ENCODE measurements at places on chromosomes 3 and 15.

GRCh38 chr3:141235661-141236171 is 4.1 kb downstream of the PXYLP1 start:
- H3K4me1 ChIP-seq, result peaks cover 73% of the 10 kb centered on the region
- no peak overlapping the region for H3K4me3 ChIP-seq
- H3K27me3 ChIP-seq, result peaks cover 2% of the 10 kb centered on the region
- DNase-seq, result peak; percentile 57
- H3K27ac ChIP-seq, result no peak overlapping the region

DNA sequence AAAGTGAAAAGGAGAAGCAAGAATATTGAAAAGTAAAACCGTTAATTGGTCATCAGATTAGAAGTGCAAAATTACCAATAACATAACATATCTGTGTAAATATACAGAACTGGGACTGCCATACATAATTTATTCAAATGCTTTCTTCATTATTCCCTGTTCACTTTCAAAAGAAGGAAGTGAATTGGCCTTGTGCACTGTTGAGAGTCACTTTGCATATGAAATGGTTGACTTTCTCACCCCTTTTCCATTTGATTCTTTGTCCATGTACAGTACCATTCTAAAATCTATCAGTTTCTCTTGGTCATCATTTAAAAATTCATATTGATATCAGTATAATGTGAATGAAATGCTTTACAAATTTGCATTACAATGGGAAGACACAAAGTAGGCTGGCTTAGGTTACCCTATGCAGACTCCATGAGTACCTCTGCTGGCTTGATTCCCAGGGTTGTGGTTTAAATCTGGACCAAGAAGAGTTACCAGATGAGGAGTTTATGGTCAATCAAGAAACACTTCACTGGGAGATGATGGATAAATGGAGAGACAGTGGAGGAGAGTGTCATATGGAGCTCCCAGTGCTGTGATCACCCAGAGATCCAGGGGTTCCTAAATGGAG is 210.9 kb upstream of the TOPAZ1 start:
- no peaks in the 10 kb centered on the region for H3K4me1 ChIP-seq
- H3K27ac ChIP-seq, result no peak overlapping the region
- peaks cover 21% of the 10 kb centered on the region for H3K27me3 ChIP-seq

DNA sequence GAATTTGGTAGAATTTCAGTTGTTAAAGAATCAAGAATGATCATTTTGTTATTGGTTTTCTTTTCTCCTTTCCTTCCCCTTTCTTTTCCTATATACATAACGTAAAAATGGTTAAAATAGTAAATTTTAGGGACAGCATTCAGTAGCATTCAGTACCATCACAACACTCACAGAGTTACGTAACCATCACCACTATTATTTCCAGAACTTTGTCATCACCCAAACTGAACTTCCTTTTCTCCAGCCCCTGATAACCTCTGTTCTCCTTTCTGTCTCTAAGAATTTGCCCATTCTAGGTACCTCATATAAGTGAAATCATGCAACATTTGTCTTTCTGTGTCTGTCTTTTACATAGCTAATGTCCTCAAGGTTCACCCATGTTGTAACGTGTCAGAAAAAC is 165.3 kb downstream of the AKAP13 start:
- no peak for DNase-seq
- H3K36me3 ChIP-seq, result peaks cover 29% of the 10 kb centered on the region
- no peak overlapping the region for H3K4me3 ChIP-seq
- H3K27me3 ChIP-seq, result no peaks in the 10 kb centered on the region
- H3K27ac ChIP-seq, result no peak overlapping the region

GRCh38 chr3:85068911-85069310 is 110.1 kb downstream of the CADM2 start:
- H3K36me3 ChIP-seq, result no peaks in the 10 kb centered on the region
- H3K27ac ChIP-seq, result no peak overlapping the region
- no peak overlapping the region for H3K4me3 ChIP-seq

DNA sequence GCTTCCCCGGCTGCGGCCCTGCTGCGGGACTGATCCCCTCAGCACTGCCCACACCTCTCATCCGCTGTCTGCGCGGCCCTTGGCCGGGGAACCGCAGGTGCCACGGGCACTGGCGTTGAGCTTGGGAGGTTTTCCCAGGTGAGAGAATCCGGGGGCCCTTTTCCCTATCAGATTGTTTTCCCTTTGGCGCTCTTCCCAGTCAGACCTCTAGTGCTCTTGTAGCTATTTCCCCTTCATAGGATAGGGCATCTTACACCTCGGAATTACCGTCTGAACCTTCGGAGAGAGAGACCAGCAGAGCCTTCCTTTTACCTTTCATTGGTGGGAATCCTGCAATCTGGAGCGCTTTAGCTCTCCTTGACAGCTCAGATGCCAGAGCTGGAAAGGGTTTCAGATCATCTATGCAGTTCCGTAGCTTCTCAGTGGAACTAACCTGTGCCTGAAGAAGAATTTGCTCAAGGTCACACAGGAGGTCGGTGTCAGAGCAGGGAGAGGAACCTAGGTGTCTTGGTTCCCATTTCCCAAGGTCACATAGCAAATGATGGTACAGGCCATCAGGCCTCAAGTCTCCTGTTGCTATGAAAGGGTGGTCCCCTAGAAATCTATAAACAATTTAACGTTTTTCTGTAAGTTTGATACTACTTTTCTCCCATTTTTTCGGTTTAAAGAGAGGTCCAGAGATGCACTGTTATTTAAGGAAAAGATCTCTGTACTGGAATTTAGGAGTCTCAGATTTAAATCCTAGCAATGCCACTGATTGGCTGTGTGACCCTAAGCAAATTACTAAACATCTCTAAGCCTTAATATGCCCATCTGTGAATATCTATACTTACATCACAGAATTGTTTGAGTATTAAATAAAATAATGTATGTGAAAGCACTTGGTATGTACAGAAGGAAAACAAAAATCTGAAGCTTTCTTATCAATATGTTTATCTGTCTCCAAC is 916 bp downstream of the IDH3A start:
- H3K27me3 ChIP-seq, result no peaks in the 10 kb centered on the region
- peak overlapping the region; percentile 98 for H3K4me3 ChIP-seq
- peaks cover 40% of the 10 kb centered on the region for H3K4me1 ChIP-seq
- H3K27ac ChIP-seq, result peak overlapping the region; percentile 93

DNA sequence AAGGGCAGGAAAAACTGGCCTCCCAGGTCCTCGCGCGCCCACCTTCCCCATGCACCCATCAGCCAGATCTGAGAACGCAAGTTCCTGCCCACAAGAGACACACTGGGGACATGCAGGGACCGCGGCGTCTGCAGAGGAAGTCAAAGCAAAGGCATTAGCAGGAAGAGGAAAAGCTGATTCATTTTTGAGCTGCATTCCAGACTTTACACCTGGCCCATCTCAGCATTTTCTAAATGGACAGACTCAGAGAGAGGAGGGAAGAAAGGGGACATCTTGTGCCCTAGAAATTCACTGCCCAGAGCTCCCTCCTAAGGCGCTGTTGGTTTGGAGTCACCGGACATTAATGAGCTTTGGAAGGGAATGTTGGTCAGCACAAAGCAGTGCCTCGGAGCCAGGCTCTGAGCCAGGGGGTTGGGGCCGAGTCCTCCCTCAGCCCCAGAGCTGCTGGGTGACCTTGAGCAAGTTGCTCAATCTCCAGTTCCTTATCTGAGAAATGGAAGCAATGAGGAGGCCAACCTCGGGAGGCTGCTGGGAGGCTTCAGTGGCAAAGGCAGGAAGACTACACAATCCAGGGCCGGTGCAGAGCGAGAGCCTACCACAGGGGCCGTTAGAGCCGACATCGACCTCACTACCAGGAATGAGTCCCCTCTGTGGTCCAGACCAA is 150.5 kb upstream of the IQSEC1 start:
- no peaks in the 10 kb centered on the region for H3K27me3 ChIP-seq
- peaks cover 3% of the 10 kb centered on the region for H3K4me1 ChIP-seq
- H3K36me3 ChIP-seq, result no peaks in the 10 kb centered on the region

DNA sequence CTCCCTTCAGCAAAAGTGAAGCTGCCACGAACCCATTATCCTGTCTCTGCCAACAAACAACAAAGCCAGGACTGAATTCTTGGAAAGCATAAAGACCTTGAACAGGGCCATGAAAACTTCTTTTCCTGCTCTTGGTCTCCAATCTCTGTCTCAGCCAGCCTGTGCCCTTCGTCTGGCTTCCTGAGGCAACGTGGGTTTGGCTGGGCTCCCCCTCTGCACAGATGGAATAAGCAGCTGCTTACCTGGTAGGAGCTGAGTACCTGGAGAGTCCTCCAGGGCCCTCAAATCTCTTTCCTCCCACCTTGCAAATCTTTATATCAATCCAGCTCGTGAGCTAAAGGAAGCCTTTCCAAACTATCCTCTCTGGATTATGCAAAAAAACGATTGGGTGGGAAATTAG is 97.6 kb upstream of the PSMD6 start:
- H3K27ac ChIP-seq, result no peak overlapping the region
- H3K4me3 ChIP-seq, result no peak overlapping the region
- H3K36me3 ChIP-seq, result no peaks in the 10 kb centered on the region
- H3K4me1 ChIP-seq, result no peaks in the 10 kb centered on the region

All from activated CD4-positive, alpha-beta T cell treated with anti-CD3 and anti-CD28 coated beads, Interleukin-2, amount 10 ng/mL, durations not matched to agents 24 days and 14 days (primary cell).